Peyer's patch (tissue), 4 donors: ENCODE measurements at places on chromosomes 3 and 15. TPM values are rescaled to one million over a fixed set of nuclear protein-coding genes. Genes with fewer than 3 reads are reported as not detected.

CADM2 gene
- total RNA-seq, result 1.8 TPM

TRIM59 gene
- total RNA-seq, result 1.7 TPM

SEMA3G gene
- 19.8 TPM for total RNA-seq

CRTC3 gene
- total RNA-seq, result 33.1 TPM

KBTBD13 gene
- total RNA-seq, result 0.38 TPM

C3orf80 gene
- 0.88 TPM for total RNA-seq

DIS3L gene
- total RNA-seq, result 21.6 TPM

TMEM44 gene
- total RNA-seq, result 51.2 TPM

UCN2 gene
- not detected for total RNA-seq

TMEM212 gene
- not detected for total RNA-seq

SCN11A gene
- total RNA-seq, result not detected

XCR1 gene
- total RNA-seq, result not detected

ACSBG1 gene
- not detected for total RNA-seq

SEMA6D gene
- 95.5 TPM for total RNA-seq

ASB14 gene
- total RNA-seq, result not detected

ECE2 gene
- not detected for total RNA-seq

MAP1A gene
- total RNA-seq, result 14.9 TPM

CPNE4 gene
- 0.53 TPM for total RNA-seq

MNS1 gene
- total RNA-seq, result 1.7 TPM

FLNB gene
- 394 TPM for total RNA-seq

CILP gene
- total RNA-seq, result 14.4 TPM

P2RY1 gene
- total RNA-seq, result 9.9 TPM

CSPG4 gene
- total RNA-seq, result 7.4 TPM

IL5RA gene
- total RNA-seq, result not detected

MELTF gene
- 28.0 TPM for total RNA-seq

NECTIN3 gene
- total RNA-seq, result 28.1 TPM

ETFA gene
- 175 TPM for total RNA-seq

CSTA gene
- total RNA-seq, result not detected
